ENCODE measurements at places on chromosomes 16 and 17.

- DNase-seq: no peak
Observed at GRCh38 chr16:66203476-66203875, 163.0 kb upstream of the CDH5 start.

DNA sequence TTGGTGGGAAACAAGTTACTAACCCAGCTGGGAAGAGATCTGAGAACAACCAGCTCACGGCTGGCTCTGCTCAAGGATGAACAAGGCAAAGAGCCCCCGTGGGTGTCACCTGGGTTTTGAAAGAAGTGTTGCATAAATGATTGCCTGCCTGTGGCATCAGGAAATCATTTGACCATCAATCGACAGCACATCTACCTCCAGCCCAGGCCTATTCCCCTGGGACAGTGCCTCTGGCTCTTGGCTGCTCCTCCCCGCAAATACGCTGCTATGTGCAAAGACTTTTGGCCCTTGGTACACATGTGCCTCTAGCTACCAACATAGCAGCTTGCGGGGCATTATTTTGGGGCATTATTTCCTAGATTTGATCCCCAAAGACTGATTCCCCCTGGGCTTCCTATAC lies 39.4 kb upstream of the SMPD3 start:
- DNase-seq: no peak

GRCh38 chr16:725463-726187 lies 618 bp downstream of the CCDC78 start:
- DNase-seq: peak; percentile 41

- no peak for DNase-seq
Observed at GRCh38 chr16:84368308-84368996, at the start of gene ATP2C2. Gene ATP2C2 (plus strand): TSS chr16:84368538. CDS start chr16:84368616, 78 bp downstream.

GRCh38 chr16:51163366-51163765 lies 12.3 kb upstream of the SALL1 start:
- no peak for DNase-seq

- DNase-seq: no peak
Observed at GRCh38 chr16:24771132-24771778, 41.8 kb downstream of the TNRC6A start.

GRCh38 chr16:88061346-88062110 lies 110.3 kb downstream of the BANP start:
- DNase-seq: no peak

- DNase-seq: no peak
Observed at GRCh38 chr17:14211801-14212200, 24.9 kb downstream of the CDRT15 start.
